ENCODE measurements at places on chromosomes 5 and 9.

GRCh38 chr5:133252133-133252480 is 200.3 kb downstream of the HSPA4 start:
- no peak for DNase-seq

GRCh38 chr5:136014049-136015002 is 14.5 kb upstream of the TGFBI start:
- no peak for DNase-seq

DNA sequence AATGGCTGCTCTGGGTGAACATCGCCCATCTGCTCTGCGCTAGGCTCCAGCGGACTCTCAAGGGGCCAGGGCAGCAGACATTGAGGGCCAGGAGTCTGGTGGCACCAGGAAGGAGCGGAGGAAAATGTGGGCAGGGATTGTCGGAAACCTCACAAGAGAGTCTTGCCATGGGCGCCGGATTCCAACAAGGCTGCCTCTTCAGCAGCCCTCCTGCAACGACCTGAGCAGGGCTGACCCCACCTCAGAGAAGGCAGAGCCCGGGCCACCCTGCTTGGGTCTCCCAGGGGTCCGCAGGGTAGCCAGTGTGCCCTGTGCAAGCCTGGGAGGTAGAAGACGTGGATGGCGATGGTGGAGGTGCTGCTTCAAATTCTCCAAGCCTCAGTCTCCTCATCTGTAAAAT is 11.4 kb upstream of the UNC5A start:
- DNase-seq, result no peak

DNA sequence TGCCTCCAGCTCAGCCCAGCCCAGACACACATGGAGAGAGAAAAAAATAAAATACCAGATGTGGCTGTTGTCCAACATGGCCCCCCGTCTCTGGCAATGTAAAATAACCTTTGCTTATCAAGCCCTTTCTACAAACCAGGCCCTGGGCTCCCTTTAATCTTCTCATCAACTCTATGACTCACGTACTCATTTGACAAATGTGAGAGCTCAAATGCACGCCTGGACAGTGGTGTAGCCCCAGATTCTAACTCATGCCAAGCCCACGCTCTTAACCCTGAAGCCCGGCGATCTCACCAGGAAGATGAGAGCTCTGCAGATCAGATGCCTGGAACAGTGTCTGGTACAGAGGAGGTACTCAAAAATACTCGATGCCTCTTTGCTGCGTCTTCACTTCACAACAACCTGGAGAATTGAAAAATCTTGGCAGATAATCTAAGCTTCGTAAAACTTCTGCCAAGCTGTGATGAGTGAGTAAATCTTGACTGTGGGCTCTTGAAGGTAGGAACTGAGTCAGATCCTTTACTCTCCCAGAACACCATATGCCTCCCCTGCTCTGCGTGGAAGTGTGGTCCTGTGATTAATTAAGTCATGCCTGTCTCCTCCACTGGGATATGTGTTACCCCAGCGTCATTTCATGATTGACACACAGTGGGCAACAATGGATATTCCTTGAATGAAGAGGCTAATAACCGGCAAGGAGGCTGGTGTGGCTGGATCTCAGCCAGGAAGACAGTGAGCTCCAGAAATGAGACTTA is 102.0 kb upstream of the FSTL4 start:
- DNase-seq, result no peak

DNA sequence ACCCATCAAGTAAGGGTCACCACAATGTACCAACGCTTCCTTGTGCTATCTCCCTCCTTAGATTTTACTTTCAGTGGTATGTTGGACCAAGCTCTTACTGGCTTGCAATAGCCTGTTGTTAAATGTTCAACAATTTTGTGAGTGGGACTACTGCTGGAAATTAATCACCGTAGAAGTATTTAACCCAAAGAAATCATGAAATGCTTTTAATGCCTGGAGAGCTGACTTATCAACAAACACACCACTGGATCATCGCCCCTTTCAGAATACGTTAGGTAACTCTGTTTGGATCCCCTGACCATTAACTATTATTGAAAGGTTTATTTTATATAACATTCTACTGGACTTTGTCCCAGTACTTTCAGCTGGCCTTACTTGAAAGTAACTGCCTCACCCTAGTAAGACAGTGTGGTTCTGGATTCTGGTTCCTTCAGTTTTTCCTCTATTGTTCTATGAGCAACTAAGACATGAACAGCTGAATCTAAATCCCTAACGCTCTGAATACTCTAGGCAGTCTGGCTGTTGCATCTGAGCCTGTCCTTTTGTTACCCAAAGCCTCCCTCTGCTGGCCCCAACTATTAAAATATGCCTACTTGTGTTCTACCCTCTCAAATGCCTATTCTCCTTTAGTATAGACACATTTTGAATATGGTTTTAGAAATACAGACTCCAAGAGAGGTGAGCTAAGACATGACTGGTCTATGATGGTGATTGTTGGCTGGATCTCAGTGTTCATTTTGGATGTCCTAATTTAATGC is 1203.4 kb upstream of the DMAC1 start:
- no peak for DNase-seq

DNA sequence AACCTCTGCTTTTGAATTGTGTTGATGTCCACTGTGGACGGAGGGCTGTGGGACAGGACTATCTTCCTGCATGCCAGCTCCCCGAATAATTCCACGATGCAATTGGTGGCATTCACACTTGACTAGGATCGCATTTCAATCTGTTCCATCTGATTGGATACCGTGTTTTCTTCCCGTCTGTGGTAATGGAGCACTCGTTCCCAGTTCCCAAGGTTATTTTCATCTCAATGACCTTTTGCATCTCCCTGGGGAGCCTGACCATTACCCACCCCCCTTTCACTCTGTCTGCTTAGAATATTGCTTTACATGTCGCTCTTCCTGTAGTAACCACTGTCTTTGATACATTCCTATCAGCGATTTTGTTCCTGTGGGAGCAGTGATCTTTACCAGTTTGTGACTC is 402.2 kb upstream of the WWC1 start:
- DNase-seq, result no peak

All from inflammatory macrophage (primary cell).